NCI-H1930 (cell line): ENCODE measurements at places on chromosomes 7 and 10.

DNA sequence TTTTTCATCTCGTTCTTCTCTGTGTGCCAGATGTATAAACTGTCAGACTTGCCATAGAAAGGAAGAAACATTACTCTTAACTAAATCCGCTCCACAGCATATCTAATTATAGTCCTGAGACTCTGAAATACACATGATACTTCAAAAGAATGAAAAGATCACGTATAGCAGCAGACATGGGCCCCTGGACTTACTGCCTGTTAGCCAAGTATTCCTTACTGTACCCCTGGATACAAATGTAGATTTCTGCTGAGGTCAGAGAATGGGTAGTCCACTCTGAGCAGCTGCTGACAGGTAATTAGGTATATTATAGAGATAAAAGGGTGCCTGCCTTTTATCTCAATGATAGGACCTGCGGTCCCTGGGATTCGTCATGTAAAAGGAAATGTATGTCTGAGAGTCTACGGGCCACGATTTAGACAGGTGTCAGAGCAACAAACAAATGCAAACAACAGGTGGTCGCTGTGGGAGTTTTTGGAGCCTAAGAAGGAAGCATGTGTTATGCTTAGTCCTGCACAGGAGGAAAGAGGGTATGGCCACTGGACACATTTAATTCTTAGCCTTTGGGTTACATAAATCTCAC is 69.4 kb downstream of the VOPP1 start:
- peak; percentile 91 for DNase-seq

DNA sequence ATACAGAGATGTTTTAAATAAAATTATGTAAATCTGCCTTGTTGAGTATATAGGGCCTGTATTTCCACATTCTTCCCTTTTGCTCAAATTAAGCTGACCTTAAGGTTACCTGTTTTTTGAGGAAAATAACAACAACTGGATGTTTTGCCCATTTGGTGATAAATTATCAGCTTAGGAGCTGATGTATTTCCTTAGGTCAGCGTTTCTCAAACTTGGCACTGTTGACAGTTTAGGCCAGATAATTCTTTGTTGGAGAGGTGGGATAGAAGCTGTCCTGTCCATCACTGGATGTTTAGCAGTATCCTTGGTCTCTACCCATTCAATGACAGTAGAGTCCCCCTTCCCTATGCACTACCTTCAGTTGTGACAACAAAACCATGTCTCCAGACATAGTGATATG is 7.2 kb downstream of the GSTO2 start:
- no peak for DNase-seq

- no peak for DNase-seq
These were observed 314.2 kb upstream of the GNAI1 start for GRCh38 chr7:79820387-79820786.

GRCh38 chr7:46811529-46811928 is 770.4 kb downstream of the TNS3 start:
- DNase-seq = no peak

- no peak for DNase-seq
These were observed 189.5 kb downstream of the DNAJB6 start for GRCh38 chr7:157526005-157526912.

- DNase-seq = no peak
These were observed 537.4 kb downstream of the AUTS2 start for GRCh38 chr7:70135656-70136055.

DNA sequence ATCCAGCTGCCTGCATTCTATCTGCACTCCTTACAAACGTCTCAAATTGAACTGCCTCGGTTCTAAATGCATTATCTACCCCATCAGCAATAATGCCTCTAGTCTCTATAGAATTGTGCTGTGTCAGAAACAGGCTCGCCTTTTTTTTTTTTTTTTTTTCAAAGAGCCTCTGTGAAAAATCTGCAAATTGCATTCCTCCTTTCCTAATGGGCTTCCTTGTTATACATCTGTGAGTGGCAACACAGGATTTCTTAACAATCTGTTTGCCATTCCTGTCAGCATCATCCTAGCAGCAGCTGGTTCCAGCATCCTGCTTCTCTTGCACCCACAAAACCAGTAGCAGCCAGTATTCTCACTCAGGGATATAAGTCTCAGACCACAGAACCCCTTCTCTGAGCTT is 413.5 kb upstream of the SEMA3D start:
- DNase-seq = no peak

- no peak for DNase-seq
These were observed 1.7 kb downstream of the STN1 start for GRCh38 chr10:103916254-103916653.

DNA sequence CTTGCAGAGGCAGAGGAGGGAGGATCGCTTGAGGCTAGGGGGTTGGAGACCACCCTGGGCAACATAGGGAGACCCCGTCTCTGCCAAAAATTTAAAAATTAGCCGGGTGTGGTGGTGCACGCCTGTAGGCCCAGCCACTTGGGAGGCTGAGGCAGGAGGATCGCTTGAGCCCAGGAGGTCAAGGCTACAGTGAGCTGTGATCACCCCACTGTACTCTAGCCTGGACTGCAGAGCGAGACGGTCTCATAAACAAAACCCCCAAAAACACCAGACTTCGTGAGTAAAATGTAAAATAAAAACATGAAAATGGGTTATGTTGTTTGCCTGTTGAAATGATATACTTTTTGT is 699 bp downstream of the LHPP start:
- no peak for DNase-seq

DNA sequence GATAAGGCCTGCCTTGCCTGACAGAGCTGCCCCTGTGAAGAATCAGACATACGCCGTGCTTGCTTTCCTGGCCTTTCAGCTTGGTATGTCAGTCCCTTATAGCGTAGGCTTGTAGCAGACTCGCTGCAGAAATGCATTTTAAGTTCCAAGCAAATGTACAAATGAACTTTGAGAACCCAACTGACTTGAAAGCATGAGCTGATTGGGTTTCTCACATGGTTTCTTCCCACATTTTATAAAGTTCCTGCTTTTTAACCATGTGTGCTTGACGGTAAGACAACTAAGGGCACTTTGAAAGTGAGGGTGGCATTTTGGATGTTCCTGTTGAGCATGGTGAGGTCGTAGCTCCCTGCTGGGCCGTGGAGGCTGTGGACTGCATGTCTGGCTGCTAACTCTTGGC is 62.6 kb downstream of the CCNY start:
- no peak for DNase-seq

DNA sequence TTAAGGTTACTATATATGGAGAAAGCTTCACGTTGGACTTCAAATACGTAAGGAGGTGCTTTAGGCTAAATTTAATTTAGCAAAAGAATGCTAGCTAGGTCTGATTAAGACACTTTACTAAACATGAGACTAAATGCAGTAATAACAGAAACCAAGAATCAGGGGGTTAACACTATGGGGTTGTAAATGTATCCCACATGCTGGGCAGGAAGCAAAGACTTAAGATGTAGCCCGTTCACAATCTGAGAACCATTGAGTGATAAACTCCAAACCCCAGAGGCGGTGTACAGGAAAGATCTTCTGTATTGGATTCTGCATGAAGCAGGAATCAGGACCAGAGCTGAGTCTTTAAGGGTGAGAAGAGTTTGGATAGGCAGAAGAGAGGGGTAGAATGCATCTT is 60.4 kb downstream of the FZD1 start:
- no peak for DNase-seq

GRCh38 chr10:3853547-3854303 is 68.7 kb upstream of the KLF6 start:
- DNase-seq = no peak

- DNase-seq = no peak
These were observed 72.6 kb upstream of the NANOS1 start for GRCh38 chr10:118956802-118957442.

DNA sequence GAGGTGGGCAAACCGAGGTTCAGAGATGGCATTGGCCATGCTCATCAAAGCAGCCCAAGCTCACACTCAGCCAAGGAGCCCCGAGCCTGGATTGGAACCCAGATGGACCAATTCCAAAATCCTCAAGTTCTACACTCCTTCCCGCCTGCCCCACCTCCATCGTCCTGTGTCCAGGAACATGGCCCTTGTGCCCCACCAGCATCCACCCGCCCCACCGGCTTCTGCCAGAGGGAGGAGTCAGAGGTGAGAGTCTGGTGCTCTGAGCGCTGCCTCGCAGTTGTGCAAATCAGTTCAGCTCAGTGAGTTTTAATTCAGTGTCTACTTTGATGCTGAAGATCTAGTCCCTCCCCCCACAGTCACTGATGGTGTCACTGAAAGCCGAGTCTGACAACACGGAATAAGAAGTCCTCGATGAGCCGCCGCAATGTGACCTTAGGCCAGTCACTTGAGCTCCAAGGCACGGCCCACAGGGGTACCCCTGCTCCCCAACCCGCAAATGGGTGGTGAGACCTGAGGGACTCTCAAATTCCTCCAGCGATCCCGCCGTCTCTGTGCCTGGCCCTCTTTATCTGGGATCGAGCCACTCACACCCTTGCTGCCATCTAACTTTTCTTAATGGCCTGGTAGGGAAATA is 26.3 kb downstream of the PRKAG2 start:
- no peak for DNase-seq

GRCh38 chr10:101458869-101459268 is 104.9 kb downstream of the BTRC start:
- DNase-seq = no peak

DNA sequence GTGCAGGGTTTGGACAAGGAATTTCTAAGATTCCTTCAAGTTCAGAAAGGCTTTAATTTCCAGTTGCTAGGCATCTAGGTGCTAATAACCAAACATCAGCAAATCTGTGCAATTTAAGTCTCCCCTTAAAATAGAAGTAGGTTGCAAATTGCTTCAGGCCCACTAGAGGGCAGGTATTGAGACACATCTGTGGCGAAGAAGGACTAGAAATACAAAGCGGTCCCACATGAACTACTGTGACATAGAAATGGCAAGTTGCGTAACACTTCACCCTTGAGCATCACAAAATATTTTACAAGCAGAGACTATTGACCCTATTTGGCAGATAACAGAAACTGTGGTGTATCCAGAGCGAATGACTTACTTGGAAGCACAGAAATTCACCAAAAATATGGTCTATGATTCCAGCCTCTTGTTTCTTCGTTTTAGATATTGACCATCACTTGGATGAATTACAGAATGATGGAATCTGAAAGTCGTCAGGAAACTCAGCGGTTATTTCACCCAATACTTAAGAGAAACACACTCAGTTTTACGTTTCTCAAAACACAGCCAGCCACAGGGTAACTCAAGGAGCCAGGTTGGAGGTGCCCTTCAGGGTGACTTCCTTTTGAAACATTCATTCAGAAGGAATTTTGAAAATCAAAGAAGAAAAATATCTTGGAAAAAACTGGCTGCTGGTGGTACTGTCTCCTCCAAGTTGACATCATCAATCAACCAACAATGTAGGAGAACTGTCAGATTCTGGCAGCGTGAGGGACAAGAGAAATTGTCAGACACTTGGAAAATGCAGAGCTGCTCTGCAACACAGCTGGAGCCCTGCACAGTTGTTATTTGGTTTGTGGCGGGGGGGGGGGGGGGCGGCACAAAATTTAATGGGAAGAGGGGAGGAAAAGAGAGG is 256.3 kb upstream of the MINDY3 start:
- no peak for DNase-seq

DNA sequence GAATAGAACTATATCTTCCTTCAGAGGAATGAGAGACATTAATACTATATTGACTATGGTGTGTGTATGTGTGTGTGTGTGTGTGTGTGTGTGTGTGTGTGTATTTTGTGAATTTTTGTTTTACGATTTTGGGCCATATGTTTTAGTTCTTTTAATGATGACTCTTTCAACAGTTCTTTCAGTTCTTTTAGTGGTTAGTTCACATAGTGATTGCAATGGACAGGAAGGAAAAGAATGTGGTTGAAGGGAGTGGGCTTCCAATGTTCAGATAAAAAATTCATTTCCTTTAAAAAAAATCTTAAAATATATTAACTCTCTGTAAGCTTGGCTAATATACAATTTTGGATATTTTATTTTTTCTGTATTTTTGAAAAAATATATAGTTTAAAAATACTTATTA is 315.7 kb upstream of the DGKB start:
- DNase-seq = no peak

- no peak for DNase-seq
These were observed 170.7 kb upstream of the DKK1 start for GRCh38 chr10:52143338-52143737.
